ENCODE measurements at places on chromosomes 1 and 21. TPM values are rescaled to one million over a fixed set of nuclear protein-coding genes. Genes with fewer than 3 reads are reported as not detected.
A peak's percentile ranks its signal among the peaks of the same experiment; 100 is the strongest.

The KPRP gene
- not detected for total RNA-seq

The GPA33 gene
- total RNA-seq, result not detected

DNA sequence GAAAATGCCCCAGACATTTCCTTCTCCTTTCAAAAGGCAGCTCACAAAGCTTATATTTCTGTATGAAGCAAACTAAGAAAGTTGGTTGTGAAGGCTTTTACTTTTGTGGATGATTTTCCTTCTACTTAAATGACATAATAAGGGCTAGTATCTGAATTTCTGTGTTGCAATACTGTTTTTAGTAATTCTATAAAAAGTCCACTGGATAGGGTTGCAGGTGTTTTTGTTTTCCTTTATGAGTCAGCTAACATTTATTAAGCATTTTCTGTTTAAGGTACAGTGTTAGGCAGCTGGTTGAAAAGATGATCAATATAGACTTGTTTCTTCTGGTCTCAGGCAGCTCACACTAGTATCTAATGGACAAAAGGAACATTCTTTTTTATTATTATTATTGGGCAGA lies 722.2 kb downstream of the RWDD3 start:
- DNase-seq, result no peak

GRCh38 chr1:3443807-3444206 lies 10.7 kb upstream of the ARHGEF16 start:
- no peak for DNase-seq

The SH3BGR gene
- total RNA-seq, result 44.0 TPM

DNA sequence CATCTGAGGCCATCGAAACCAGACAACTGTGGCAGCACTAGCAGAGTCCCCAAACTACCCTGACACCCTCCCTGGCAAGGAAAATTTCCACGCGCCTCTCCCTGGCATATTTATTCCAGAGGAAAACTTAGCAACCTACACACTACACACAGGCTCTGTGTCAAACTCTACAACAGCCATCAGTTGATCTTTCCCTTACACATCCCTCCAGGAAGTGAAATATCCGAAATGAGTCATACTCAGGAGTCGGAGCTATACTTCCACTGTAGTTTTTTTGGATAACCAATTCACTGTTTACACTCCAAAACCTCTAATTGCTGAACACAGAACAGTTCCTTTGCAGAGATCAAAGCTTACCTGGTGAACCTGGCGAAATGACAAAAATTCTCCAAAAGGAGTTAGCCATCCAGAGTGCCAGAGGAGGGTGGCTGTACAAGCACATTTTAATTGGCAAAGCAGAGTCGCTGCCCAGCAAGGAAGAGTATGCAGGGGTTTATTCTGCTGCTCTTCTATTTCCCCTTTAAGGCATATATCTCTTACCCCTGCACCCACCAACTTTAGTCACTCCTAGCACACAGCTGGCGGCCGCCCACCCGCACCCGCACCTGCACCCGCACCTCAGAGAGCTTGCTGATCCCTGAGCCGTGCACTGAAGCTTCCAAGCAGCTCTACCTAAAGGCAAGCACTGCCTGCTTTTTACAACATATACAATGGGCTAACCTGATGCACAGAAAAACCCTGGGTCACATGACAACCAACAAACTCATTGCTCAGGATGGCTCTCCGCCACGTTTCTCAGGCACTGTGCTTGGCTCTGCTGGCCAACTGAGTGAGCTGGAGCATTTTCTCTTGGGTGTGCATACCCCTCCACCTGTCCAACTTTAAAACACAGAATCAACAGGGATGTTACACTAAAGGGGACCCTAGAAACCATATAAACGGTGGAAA lies 54.9 kb downstream of the CAPZB start:
- DNase-seq, result peak; percentile 43

GRCh38 chr1:15708486-15709137 lies 24.5 kb downstream of the PLEKHM2 start:
- no peak for DNase-seq

The MGST3 gene
- 193 TPM for total RNA-seq

GRCh38 chr1:67451356-67451755 lies 21.2 kb upstream of the SERBP1 start:
- DNase-seq, result no peak

DNA sequence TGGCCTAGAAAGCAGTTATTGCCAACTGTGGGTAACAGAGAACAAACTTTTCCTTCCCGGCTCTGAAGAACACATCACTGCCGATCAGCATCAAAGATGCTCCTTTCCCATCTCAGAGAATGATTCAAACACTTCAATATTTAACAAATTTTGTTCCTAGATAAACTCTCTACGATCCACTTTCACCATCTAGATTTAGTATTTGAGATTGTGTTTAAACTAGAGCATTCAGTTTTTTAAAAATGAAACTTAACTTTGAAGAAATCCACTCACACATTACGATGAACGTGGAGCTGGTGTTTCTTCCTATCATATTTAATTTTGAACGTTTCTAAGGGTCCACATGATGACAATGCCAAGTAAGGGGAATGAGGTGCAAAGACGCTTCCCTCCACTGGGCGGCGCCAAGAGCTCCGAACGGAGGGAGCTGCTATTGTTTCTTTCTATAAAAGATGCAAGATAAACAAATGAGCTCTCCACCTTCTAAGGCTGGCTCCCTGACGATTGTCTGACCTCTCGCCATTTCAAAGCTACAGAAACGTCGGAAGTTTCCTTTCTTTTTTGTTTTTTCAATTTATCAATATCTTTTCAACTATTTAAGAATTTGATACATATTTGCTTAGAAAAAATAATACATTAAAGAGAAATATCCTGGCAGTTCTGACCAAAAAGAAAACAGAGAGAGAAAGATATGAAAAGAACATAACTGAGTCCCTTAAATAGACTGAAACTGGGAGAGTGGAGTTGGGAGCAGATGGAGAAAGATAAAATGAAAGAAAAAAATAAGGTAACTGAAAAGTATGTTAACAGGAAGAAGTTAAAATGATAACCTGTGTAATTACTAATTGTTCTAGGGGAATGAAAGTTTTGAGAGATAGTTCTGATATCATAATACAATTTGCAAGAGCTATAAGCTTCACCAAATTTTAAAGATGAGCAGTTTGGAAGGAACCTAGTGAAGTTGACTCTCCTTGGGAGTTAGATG lies 4.4 kb upstream of the BARHL2 start:
- peak; percentile 82 for DNase-seq

- DNase-seq, result no peak
These were observed 28.4 kb upstream of the CD2 start for GRCh38 chr1:116725798-116726197.

GRCh38 chr1:85606414-85606800 lies 25.8 kb downstream of the CCN1 start:
- no peak for DNase-seq

The UBE2U gene
- not detected for total RNA-seq

GRCh38 chr1:115233598-115233997 lies 104.5 kb downstream of the NGF start:
- DNase-seq, result no peak

DNA sequence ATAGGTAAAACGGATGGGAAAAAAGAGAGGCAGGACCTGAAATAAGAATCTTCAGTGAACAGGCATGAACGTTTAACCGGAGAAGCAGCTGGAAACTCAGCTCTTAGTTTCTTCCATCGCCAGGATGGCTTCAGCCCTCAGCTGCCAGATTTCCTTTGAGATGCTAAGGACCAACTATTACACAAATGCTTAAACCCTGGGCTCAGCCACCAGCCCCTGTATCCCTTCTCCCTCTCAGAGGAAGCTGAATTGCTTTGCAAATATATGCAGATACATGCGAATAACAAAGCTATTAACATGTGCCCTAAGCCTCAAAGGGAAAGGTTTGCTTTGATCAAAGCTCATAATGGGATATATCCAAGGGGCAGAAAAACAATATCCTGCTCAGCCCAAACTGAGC lies 515.1 kb downstream of the OMA1 start:
- no peak for DNase-seq

The CDK18 gene
- total RNA-seq, result 5.8 TPM

DNA sequence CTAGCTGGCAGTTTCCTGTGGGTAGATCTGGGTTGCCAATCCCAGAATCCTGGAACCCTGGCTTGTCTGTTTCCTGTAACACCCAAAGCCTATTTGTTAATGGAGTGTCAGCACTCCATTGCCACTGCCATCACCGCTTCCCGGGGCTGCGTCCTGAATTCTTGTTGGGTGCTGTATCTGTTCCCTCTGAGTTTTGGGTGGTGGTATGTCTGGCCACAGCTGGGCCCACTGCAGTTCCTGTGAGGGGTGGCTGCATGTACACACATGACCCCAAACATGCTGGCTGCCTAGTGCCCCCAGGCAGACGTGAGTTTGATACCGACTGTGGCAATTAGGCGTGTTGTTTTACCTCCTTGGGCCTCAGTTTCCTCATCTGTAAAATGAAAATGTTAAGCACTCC lies 29.3 kb downstream of the NAV1 start:
- no peak for DNase-seq

DNA sequence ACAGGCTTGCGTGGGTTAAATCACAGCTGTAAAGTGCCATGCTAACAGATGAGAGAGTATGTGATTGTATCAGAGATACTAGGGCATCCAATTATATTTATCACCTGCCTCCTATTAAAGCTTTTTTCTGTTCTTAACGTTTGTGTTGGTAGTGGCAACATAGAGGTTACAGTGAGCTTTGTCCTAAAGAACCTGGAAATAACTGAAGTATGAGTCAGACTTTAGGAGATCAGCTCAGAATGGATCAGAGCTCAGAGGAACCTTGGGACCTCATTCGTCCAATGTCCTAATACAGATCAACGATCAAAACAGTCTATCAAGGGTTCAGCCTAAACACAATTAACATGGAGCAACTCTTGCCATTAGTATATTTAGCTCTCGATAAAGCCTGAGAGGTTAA lies 81.0 kb downstream of the RGS7 start:
- no peak for DNase-seq

Data from posterior vena cava (tissue), 2 donors.